ENCODE measurements at places on chromosomes 4 and X.

DNA sequence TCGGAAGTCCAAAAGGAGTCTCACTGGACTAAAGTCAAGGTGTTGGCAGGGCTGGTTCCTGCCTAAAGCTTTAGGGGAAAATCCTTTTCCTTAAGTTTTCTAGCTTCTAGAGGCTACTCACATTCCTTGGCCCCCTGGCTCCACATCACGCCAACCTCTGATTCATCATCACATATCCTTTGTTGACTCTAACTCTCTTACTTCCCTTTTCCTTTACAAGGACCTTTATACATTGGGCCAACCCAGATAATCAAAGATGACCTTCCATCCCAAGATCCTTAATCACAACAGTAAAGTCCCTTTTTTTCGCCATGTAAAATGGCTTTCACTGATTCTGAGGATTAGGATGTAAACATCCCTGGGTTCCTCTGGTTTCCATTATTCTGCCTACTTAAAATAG, 146.4 kb upstream of the DCAF8L1 start:
- DNase-seq: no peak

- no peak for DNase-seq
Measured at GRCh38 chr4:26284536-26284935, 36.3 kb upstream of the RBPJ start.

DNA sequence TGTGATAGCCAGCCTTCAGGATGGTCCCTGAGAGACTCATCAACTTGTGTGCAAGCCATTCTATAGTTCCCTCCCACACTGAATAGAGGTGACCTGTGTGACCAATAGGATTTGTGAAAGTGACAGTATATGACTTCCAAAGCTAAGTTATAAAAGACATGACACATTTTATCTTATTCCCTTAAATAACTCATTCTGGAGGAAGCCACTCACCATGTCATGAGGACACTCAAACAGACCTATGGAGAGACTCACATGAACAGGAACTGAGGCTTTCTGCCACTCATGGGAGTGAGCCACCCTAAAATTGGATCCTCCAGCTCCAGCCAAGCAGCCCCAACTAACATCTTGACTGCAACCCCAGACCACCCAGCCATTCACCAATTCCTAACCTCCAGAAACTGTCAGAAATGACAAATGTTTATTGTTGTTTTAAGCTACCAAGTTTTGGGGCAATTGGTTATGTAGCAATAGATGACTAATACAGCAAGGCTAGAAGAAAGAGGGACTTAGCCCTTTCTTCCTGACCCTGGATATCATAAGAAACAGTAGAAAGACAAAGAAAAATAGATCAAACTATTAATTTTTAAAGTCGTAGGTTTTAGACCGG, 9.0 kb upstream of the CHIC2 start:
- no peak for DNase-seq

GRCh38 chrX:152137771-152138387, 498 bp downstream of the MAGEA10 start:
- DNase-seq: no peak

DNA sequence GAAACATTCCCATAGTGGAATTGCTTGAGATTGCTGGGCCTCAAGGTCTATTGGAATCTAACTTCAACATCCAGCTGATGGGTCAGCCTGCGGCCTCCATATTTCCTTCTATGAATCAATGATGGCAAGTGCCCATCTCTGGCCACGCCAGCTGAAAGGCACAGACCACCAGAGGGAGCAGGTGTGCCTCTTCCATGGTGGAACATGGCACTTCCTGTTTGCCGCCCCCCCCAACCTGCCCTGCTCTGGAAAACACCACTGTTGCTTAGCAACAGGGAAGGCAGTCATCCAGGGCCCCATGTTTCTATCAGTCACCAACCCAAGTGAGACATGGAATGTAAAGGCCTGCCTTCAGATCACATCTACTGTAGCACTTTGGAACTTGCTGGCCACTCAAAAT, 11.6 kb downstream of the PAGE4 start:
- peak; percentile 3 for DNase-seq

DNA sequence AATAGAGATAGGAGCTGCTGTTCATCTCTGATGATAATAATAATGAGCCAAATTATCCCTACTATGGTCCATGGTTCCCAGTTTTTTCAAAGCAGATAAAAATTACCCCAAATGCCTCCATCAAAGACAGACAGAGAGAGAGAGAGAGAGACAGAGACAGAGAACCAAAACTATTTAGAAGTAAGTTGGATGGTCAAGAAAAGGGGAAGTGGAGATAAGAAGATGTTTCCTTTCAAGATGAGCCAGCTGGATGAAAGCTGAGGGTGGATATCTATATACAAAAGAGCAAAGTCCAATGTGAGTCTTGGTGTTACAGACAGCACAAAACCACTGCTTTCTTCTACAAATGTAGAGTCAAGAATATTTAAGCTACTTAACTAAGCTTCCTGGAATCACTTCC, 173.9 kb downstream of the GRIA3 start:
- DNase-seq: no peak

GRCh38 chrX:39850630-39851152, 247.1 kb downstream of the BCOR start:
- no peak for DNase-seq

DNA sequence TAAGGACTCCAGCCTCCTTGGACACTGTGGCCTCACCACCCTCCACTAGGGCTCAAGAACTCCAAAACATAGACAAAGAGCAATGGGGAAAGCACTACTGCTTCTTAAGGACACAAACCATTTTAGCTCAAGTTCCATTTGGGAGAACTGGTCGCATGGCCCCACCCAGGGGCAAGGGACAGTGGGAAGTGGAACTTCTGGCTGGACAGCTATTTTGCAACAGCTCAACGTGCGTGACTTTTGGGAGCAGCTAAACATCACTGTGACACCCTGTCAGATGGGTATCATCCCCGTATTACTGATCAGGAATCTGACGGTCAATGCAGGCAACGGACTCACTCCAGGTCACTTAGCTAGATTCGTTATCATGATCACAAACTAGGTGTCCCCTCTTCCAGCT, 9.0 kb upstream of the GLOD5 start:
- no peak for DNase-seq

GRCh38 chr4:128787509-128788311, 21.8 kb upstream of the JADE1 start:
- DNase-seq: no peak

DNA sequence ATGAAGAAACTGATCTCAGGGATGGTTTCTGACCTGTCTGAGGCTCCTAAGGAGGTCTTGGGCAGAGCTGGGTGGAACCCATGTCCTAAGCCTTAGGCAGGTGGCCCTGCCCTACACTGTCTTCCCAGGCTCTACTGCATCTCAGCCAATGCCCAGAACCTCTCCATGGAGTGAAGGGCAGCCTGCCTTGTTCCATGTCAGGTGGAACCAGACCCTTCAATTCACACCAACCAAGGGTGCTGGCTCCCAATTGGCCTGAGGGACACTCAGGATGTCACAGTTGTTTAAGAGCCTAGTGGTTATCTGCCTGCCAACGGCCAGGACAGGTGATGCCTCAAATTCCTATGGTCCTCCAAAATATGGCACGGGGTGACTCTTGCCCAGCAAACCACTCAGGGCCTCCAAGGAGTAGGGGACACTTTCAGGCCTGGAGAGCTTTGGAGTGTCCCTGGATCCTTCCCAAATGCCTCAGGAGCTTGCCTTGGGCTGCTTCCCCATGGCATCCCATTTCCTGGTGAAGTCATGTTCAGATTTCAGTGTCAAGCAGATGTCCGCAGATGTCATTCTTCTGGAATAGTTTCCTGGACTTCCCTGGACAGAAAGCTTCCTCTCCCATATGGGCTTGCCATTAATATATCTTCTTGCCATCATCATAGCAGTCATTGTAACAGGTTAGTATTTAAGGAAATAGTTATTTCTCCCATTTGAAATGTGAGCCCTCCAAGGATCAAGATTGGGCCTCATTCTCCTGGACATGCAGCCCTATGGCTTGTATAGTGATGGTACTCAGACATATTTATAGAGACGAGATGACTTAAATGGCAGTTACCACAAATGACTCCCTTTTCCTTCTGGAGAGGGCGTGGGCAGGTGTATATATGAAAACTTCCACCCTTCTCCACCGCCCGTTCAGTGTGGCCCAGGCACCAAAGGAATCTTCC, 67.1 kb downstream of the MED28 start:
- no peak for DNase-seq

All from SK-N-MC (cell line).